ENCODE measurements at places on chromosomes 4 and X. TPM values are rescaled to one million over a fixed set of nuclear protein-coding genes. Genes with fewer than 3 reads are reported as not detected.
A peak's percentile ranks its signal among the peaks of the same experiment; 100 is the strongest.

GRCh38 chrX:46737041-46737440, 21.9 kb downstream of the SLC9A7 start:
- DNase-seq, result no peak

Gene FAM50A
- 49.6 TPM for polyA plus RNA-seq

- DNase-seq, result peak; percentile 69
These were observed at the start of gene SOWAHB for GRCh38 chr4:76897536-76898384. Gene SOWAHB, minus strand, starts transcription at chr4:76898144. Its CDS starts 295 bp downstream, at chr4:76897849.

GRCh38 chr4:110042545-110043517, 130.1 kb downstream of the EGF start:
- DNase-seq, result no peak

GRCh38 chr4:137363496-137363895, 168.8 kb downstream of the PCDH18 start:
- DNase-seq, result no peak

Gene ASB9
- 13.3 TPM for polyA plus RNA-seq

Gene DGAT2L6
- 0.12 TPM for polyA plus RNA-seq

Measured in left kidney (tissue), 8 donors.